ENCODE measurements at places on chromosomes 2 and 18.

GRCh38 chr18:35950628-35950982 lies 21.9 kb upstream of the RMP24 start:
- DNase-seq, result no peak

DNA sequence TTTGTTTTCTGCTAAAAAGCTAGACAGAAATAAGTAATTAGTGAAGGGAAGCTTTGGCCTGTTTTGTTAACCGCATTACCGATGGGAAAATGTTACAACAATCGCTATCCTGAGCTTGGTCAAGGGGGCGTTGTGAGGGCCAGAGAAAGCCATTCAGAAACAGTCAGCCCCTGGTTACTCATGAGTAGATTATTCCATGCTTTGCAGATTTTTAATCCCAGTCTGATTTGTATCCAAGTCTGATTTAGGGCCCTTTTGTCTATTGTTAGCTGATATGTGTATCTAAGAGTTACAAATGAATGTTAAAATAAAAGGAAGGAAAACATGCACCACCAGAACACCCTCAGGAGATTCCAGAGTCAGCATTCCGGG lies 99.1 kb downstream of the PRPF40A start:
- no peak for DNase-seq

- DNase-seq, result no peak
Observed at GRCh38 chr18:27075828-27076227, 109.3 kb downstream of the CHST9 start.

GRCh38 chr18:67417864-67418523 lies 98.5 kb downstream of the DSEL start:
- no peak for DNase-seq

All from ecto neural progenitor cell (in vitro differentiated cells).